Stimulated activated CD4-positive, alpha-beta T cell treated with anti-CD3 and anti-CD28 coated beads, Interleukin-1b, Interleukin-23, amount 100 ng/mL, for 4 hours (primary cell): ENCODE measurements at places on chromosomes 2 and 18.

DNA sequence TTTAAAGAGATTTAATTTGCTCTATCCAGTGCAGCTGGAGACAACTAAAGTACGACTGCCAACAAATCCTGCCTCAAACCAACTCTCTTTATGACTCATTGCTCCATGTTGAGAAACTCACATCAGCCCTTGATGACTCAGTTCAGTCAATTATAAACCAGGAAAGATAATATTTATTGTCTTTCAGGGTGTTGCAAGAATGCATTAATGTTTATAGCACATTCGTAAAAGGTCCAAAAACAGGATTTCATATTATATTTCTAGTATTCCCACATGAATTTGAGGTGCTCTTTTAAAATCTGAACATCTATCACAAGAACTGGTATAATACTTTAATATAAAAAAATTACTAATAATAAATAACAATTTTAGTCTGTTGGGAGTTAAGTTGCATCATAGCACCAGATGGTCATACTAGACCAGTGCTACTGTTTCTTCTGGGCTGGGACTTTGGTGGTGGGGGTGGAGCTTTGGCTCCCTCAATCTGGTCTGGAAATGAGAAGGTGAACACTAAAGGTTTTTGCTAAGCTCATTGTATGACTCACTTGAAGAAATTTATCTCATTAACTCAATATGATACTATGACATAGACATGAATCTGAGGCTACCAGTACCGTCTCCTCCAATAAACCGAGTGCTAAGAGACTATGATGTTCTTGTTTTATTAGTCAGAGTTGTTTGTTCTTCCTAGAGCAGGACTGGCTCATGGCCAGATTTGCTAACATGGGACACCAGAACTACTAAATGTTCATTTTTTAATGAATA lies 26.6 kb upstream of the MAP3K20 start:
- DNase-seq, result no peak

DNA sequence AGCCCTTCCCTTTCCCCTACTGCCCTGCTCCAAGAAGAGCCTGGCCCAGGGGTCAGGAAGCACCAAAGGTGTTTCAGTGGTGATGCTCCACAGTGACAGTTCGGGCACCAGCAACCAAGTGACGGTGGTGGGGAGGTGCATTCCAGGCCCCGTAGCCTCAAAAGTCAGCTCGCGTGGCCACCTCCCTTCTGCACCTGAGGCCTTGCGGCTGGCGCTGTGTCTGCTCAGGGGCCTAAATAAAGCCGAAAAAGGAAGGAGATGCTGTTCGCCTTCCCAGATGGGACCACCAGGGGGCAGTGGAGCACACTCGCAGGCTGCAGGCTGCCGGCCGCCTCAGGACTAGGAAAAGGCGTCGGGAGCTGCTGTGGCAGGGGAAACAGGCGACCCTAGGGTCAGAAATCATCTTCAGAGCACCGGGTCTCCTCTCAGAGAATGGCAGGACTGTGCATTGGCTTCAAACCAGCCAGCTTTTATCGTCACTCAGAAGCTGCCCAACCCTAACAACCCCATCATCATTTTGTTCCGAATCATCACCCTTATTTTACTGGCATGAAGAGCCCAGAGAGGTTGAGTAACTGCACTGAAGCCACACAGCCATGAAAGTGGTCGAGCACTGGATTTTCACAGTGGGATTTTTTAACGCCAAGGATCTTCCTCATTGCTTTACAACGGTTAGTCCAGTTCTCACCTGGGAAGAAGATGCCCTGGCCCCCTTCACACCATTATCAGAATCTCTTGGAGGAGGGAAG lies 213.0 kb upstream of the CELF4 start:
- DNase-seq, result peak; percentile 7

- DNase-seq, result no peak
Measured at GRCh38 chr2:215621381-215621780, 185.5 kb upstream of the FN1 start.

DNA sequence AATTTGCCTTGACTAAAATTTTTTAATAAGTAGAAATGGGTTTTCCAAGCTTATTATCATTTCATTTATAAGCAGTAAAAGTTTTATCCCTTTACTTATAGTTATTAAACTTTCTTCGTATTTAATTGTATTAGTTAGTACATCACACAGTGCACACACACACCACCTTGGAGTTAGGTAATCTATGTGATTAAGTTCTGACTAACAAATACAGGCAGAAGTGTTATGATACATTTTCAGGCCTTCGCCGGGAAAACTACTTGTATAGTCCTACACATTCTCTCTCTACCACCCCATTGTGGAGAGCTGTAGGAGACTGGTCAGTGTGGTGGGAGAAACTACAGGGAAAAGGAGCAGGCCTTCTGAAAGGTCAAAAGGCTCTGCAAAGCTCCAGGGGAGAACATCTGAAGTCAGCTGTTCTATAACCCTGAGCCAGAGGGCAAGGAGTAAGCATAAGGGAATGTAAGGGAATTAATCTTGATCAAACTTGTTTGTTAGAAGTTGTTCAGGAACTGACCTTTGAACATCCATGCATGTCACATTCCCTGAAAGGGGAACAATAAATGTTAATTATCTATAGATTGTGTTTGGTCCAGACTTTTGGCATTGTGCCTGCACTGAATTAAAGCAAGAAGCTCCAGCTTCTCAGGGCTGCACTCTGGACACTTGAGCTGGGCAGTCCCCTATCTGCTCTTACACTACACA lies 231.7 kb downstream of the FSIP2 start:
- DNase-seq, result no peak

GRCh38 chr2:110858135-110858725 lies 125.9 kb downstream of the ACOXL start:
- DNase-seq, result no peak
